Glomerular endothelial cell (primary cell): ENCODE measurements at places on chromosomes 1 and 21.

- no peak for DNase-seq
Observed at GRCh38 chr1:19625291-19625937, 18.7 kb upstream of the NBL1 start.

DNA sequence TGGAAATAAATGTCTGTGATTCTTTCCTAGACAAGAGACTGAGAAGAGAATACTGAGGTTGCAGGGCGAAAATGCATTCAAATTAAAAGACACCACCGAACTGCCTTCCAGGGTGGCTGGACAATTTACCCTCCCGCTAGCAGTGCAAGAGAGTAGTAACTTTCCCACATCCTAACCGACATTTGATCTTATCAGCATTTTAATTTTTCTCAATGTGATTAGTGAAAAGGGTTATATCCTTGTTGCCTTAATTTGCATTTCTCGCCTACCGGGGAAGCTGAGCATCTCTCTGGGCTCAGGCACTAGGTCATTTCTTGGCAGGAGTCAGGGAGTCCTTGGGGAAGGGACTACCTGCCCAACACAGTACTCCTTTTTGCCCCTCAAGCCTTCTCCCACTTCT, 2.8 kb downstream of the TNFRSF8 start:
- DNase-seq: no peak

GRCh38 chr1:208787219-208787618, 543.0 kb upstream of the PLXNA2 start:
- DNase-seq: no peak

DNA sequence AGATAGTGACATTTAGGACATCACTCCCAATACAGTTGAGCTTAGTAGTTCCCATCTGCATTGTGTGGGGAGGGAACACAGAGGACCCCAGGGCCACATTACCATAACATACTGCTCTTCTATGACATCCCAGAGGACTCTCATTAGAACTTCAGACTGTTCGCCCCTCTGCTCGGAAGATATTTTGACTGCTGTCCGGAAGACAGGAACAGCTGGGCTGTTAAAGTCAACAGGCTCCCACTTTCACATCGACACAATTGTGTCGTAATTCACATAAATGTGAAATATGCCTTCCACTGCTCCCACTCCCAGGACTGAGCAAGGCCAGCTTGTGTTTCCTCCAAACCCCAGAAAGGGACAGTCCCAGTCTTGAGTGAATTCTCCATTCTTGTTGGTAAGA, 158.4 kb downstream of the SEC16B start:
- no peak for DNase-seq
